COR-L47 (cell line): ENCODE measurements at places on chromosomes 1 and 21.

DNA sequence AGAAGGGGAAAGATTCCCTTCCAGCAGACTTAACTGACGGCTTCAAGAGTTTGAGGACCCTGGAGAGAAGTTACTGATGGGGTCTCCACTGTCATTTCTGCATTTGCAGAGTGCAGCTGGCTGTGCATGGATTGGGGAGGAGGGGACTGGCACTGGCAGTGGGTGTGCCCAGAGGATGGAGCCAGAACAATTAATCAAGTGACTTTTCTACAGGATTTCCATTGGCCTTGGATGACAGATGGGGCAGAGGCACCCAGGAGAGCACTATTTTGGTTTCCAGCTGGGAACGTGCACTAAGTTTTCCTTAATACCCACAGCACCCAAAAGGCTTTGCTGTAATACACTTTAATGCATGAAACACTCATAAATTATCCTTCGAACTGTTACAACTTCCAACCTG is 1.3 kb downstream of the NGF start:
- DNase-seq = no peak

DNA sequence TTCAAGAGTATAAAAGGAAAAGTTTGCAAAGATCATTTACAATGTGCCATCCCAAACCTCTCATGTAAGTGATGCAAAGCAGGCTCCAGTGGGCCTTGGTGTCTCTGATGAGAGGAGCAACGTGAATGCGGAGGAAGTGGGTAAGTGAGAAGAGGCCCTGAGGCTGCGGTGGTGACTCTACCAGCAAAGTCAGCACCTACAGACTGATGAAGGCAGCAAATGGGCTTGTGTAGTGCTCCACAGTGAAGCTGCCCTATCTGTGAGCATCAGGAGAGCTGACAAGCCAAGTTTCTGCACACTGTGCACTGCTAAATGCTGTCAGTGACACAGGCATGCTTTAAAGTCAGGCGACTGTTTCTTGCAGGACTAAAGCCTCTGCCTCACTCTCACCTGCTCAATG is 15.6 kb upstream of the RAP1A start:
- DNase-seq = no peak

GRCh38 chr1:116667575-116668105 is at the start of gene IGSF3:
TSS of gene IGSF3 (minus strand) at chr1:116667733. CDS start at chr1:116666326, 1,407 bp downstream.
- DNase-seq = peak; percentile 30

DNA sequence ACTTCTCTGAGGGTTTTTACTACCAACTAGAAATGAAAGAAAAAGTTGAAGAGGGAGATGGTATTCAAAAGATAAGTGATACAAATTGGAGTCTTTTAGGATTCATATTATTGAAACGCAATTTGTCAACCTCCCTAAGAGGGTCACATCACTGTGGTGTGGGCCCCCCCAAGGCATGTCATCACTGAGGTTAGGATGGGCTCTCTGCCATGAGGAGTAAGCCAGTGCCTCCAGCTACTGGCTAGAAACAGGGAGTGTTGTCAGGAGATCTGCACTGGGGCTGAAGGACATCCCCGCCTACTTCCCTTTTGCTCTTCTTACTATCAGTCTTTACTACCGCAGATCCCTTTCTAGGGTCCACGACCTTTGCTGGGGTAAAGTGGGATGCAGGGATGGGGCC is 25.9 kb downstream of the ITSN1 start:
- DNase-seq = no peak

DNA sequence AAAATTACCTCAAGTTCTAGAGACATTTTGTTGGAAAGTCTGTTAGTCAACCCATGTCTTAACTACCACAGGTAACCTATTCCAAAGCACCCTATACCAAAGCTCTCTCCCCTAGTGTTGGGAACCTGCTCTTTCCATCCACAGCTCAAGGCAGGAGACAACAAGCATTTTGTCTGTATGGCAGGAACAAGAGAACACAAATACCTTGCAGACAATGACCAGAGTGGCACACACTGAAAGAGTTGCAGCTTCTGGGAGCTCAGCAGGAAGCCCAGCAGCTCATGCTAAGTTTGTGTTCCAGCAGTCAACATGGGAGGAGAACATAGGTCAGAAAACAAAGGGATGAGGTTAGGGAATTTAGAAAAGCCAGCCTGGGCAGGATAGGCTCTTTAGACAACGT is 300.8 kb downstream of the HHIPL2 start:
- DNase-seq = no peak

DNA sequence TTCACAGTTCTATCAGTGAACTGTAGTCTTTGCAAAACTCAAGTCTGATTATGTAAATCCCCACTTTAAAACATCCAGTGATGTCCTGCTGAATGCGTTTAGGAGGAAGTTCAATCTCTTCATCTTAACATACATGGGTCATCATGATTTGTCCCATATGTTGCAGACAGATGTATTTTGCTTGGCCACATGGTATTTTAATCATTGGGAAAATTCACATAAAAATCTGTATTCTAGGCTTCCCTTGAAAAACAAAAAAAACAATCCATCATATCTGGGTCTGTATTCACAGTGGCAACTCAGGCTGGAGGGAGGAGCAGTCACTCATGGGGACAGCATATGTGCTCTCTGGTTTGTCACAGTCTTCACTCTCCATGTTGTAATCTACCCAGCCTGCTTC is 44.8 kb upstream of the CDC7 start:
- no peak for DNase-seq

DNA sequence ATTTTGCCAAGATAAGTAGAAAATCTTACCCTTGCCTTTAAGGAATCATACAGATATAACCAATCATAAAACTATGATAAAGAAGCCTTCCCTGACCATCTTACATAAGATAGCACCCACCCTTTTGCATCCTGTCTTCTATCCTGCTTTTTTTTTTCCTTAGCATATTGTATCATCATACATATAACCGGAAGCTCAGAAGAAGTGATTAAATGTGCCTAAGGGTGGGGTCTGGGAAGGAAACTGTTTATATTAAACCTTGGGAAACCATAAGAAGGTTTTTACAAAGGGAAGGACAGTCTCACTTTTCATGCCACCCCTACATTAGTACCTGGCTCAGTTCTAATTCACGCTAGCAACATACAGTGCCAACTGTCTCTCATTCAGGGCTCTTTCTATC is 66.8 kb downstream of the LUZP1 start:
- no peak for DNase-seq

DNA sequence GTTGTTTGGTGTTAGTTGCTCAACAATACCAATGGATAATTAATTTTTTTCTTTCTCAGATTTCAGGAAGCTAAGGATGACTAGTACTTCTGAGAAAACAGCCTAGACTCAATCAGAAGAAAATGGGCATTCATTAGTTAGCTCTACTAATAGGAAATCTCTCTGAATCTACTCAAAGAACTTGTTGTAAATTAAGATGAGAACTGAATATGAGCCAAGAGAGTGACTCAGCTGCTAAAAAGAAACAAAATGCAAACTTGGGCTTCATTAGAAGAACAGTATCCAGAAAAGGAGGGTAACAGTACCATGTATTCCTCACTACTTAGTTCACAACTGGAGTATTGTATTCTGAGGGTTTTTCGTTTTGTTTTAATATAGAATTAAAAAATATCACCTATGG is 12.5 kb downstream of the FOXJ3 start:
- DNase-seq = no peak
